Endothelial cell of umbilical vein (primary cell): ENCODE measurements at places on chromosomes 1 and 21. TPM values are rescaled to one million over a fixed set of nuclear protein-coding genes. Genes with fewer than 3 reads are reported as not detected.
A peak's percentile ranks its signal among the peaks of the same experiment; 100 is the strongest.

- DNase-seq, result peak; percentile 99
Observed at GRCh38 chr1:154485106-154485505, 16.9 kb upstream of the TDRD10 start.

- no peak for DNase-seq
Observed at GRCh38 chr1:24323281-24323680, 4.1 kb downstream of the GRHL3 start.

GRCh38 chr1:44553127-44553758 is 121.0 kb downstream of the TMEM53 start:
- no peak for DNase-seq

DNA sequence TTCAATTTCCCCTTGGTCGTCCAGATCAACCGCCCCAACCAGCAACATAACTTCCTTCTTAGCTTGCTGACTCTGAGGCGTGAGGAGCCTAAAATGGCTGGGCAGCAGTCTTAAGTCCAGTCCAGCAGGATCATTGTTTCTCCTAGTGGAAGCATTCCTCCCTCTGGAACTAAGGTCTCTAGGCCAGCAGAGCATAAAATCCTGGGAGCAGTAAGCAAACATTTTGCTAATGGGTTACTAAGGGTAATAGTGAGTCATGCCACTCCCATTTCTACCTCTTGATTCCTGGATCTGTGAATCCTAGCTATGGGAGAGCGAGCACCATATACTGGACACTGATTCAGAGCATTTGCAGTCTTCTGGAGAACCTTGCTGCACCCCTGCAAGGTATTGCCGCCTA is 59.9 kb downstream of the ADSS2 start:
- DNase-seq, result no peak

Gene LORICRIN
- polyA plus RNA-seq, result not detected in 2 replicates

DNA sequence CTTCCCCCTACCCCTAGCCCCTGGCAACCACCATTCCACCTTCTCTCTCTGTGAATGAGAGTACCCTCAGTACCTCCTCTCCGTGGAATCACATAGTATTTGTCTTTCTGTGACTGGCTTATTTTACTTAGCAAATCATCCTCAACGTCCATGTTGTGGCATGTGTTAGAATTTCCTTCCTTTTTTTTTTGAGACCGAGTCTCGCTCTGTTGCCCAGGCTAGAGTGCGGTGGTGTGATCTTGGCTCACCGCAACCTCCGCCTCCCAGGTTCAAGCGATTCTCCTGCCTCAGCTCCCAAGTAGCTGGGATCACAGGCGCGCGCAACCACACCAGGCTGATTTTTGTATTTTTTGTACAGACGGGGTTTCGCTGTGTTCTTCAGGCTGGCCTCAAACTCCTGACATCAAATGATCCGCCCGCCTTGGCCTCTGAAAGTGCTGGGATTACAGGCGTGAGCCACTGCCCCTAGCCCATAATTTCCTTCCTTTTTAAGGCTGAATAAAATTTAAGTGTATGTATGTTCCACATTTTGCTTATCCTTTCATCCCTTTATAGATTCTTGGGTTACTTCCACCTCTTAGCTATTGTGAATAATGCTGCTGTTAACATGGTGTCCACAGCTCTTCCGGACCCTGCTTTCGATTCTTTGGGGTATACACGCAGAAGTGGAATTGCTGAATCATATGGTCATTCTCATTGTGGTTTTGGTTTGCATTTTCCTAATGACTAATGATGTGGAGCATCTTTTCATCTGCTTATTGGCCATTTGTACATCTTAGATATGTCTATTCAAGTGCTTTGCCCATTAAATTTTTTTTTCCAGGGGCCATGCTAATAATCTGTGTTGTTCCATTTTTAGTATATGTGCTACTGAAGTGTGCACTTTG is 32.3 kb downstream of the ERRFI1 start:
- DNase-seq, result no peak

DNA sequence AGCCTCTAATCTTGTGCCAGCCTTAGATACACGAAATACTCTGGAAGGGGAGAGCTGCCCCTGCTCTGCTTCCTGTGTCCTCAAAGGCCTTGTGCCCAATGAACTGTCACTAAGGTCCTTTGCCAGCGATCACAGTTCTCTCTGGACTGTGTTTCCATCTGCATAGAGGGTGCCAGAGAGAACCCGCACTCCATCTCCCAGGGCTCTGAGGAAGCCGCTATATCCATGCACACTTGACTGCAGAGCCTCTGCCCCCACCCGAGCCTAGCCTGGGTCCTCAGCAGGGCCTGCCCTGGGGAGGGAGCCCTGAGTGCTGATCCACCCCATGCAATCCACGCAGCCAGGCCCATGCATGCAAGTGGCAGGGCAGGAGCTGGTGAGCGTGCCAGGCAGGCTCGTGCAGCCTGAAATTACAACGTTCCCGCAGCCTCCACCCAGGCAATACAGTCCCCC is 30.6 kb upstream of the KIF21B start:
- no peak for DNase-seq

Gene KCNJ9
- polyA plus RNA-seq, result not detected in 2 replicates

Gene APCS
- polyA plus RNA-seq, result not detected in 2 replicates

Gene GLMP
- 109 and 136 TPM in 2 replicates for polyA plus RNA-seq

- DNase-seq, result peak; percentile 16
Observed at GRCh38 chr1:228735871-228736586, 750 bp downstream of the RHOU start.

GRCh38 chr1:200525090-200525987 is 95.2 kb downstream of the KIF14 start:
- no peak for DNase-seq

GRCh38 chr1:190124068-190124467 is 353.6 kb downstream of the BRINP3 start:
- no peak for DNase-seq

- no peak for DNase-seq
Observed at GRCh38 chr1:86472152-86472551, 3.4 kb downstream of the CLCA1 start.

Gene MAP3K7CL
- 4.5 and 6.1 TPM in 2 replicates for polyA plus RNA-seq

DNA sequence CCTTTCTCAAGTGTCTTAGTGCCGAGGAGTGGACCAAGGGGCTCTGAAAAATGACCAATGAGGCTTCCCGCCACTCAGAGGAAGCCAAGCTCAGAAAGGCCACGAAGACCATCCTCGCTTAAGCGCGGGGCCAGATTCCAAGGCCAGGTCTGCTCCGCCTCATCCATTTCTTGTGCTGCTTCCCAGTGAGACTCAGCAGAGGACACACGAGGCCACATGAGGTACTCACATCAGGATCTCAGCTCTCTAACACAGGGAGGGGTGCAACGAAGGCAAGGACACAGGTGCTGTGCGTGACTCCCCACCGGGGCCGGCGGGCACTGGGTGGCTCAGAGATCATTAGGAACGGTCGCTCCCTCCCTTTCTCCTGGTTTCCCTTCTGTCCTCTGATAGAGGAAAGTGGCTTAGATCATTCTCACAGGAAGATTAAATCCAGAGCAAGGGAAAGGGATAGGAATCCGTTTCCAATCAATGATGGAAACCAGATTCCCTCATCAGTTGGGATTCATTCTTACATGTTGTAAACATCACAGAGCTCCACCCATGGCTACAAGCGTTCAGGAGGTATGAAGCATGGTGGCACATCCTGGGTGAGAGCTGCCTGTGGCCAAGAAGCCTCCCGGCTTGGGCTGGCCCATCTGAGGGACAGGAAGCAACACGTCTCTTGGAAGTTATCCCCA is 46.7 kb downstream of the CAPZB start:
- no peak for DNase-seq

Gene KRTAP19-3
- polyA plus RNA-seq, result not detected in 2 replicates

- no peak for DNase-seq
Observed at GRCh38 chr1:110255392-110255787, 45.3 kb downstream of the KCNC4 start.

DNA sequence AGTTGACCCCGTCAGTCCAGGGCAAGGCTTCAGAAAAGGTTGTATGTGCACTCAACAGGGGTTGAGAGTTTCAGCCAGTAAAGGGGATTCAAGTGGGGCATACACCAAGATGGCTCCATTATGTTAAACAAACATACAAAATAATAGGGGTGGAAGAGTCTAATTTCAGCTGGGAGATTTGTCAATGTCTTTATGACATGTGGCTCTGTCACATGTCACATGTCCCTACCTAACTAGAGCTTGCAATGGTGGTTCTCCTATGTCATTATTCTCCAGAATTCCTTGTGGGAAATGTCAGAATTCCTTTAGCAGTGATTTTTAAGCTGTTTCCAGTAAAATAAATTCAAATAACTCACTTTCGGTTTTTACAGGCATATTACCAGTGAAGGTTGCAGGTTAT is 392.0 kb upstream of the ADGRL4 start:
- DNase-seq, result no peak

Gene PTPN7
- polyA plus RNA-seq, result 1.8 and 2.4 TPM in 2 replicates

DNA sequence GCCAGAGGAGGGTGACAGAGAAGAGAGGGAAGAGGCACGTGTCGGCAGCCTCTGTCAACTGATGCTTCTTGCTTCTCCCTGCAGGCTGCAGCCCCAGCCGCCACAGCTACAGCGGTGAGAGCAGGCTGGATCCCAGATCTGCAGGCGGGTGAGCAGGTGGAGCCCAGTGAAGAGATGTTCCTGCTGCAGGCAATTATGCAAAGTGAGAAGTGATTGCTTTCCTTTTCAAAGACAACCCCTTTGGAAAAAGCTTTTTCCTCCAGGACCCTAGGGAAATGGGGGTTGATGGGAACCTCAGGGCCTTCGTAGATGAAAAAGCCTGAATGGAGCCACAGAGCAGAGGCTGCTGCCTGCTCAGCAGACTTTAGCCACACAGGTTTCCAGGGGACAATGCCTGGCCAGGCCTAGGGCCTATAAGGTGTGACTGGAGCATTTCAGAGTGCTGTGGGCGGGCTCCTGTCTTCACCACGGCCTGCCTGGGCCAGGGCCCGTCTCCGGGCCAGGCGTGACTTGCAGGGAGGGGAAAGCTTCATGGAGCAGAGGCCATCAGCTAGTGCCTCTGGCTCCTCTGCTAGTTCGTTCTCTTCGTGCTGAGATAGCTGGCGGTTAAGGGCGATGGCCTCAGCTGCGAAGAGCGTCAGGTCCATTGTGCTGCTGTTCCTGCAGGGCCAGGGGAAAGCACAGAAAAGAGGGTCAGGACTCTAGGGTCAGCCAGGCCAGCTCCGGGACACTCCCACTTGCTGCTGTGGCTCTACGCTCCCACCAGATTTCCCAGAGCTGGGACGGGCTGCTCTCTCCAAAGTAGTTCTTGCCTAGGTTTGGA is 6.9 kb upstream of the KNCN start:
- no peak for DNase-seq

GRCh38 chr1:221992427-221992826 is 250.5 kb upstream of the DUSP10 start:
- no peak for DNase-seq

DNA sequence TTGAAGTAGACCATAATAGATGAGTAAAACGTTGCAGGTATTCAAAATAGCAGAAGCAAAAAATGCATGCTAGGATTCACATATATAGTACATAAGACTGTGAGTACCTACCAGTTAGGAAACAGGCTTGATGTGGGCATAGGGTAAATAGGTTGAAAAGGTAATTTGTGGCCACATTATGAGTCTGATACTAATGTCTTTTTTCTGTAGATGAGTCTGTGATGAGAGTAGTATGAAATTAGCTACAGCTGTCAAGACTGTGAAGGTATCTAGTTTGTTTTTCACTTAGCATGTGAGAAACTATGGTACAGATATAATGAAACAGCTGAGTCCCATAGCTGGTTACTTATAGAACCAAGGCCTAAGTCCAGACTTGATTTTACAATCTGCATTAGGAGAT is 12.4 kb upstream of the SPATA1 start:
- no peak for DNase-seq

DNA sequence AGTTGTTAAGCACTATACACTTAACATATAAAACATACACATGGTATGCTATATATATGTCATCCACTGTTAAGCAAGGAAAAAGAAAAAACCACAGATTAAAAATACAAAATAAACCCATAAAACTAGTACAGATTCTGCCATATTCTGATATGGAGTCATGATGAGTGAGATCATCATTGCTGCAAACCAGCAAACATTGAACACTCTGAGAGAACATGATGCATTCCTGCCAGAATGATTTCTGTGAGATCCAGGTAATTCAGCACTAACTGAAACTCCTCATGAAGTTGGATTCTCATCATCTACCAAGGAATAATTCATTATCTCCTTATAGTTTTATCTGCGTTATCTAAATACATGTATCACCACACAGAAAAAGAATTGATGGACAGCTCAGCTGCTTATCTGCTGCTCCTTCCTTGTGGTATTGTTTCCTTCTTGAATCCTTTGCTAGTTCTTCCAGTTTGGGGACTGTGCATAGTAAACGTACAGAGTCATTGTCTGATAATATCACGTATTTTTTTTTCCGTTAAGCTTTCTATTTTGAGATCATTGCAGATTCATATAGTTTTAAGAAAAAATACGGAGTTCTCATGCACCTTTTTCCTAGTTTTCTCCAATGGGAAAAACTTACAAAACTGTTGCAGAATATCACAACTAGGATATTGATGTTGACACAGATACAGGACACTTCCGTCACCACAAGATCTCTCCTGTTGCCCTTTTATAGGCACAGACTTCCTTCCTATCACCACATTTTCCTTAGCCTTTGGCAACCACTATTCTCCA is 9.3 kb downstream of the RAB4A start:
- peak; percentile 44 for DNase-seq

Gene RAB7B
- polyA plus RNA-seq, result 0.15 and 0.51 TPM in 2 replicates

Gene KIF14
- polyA plus RNA-seq, result 1.0 and 1.5 TPM in 2 replicates

DNA sequence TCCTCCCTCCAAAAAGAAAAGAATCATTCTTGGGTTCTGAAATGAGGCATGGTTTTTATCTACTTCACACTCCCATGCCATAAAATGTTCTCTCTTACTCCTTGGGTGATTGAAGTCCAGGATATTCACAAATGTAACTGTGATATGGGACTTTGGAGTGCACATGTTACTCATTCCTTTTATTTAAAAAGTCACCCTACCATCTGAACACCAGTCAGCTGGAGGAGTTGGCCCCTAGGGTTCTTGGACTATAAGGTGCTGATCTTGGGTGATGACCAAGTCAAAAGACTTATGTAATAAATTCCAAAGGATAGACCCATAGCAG is 128.4 kb downstream of the CLIC6 start:
- DNase-seq, result no peak

Gene DNAI4
- polyA plus RNA-seq, result 0.46 and 0.51 TPM in 2 replicates

Gene PTGFR
- 0.06 and 0.11 TPM in 2 replicates for polyA plus RNA-seq

Gene DRAM2
- polyA plus RNA-seq, result 45.2 and 55.9 TPM in 2 replicates

Gene CHI3L1
- not detected in 2 replicates for polyA plus RNA-seq

DNA sequence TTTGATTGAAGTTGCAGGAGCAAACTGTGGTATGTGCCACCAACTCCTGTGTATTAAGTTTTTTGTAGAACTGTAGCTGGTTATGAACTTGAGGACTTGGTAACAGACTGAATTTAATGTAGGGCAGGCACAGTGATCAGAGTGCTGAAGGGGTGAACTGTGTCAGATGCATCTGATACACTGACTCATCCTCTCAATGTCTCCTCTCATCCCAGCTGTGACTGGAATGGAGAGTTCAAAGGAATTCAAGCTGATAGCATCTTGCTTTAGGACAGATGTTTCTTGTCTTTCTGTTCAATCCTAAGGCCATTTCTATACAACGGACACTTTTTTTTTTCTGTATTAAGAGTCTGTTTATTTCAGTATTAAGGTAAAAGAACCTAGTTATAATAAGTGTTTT is 25.0 kb upstream of the GBP1 start:
- DNase-seq, result no peak

- no peak for DNase-seq
Observed at GRCh38 chr1:172108161-172108893, 267.0 kb downstream of the DNM3 start.

Gene LEFTY2
- polyA plus RNA-seq, result 0.03 and 0.06 TPM in 2 replicates

Gene DCDC2B
- not detected in 2 replicates for polyA plus RNA-seq

GRCh38 chr1:223319398-223319797 is 44.6 kb downstream of the SUSD4 start:
- no peak for DNase-seq
